T47D (cell line): ENCODE measurements at places on chromosomes 2 and 18.

DNA sequence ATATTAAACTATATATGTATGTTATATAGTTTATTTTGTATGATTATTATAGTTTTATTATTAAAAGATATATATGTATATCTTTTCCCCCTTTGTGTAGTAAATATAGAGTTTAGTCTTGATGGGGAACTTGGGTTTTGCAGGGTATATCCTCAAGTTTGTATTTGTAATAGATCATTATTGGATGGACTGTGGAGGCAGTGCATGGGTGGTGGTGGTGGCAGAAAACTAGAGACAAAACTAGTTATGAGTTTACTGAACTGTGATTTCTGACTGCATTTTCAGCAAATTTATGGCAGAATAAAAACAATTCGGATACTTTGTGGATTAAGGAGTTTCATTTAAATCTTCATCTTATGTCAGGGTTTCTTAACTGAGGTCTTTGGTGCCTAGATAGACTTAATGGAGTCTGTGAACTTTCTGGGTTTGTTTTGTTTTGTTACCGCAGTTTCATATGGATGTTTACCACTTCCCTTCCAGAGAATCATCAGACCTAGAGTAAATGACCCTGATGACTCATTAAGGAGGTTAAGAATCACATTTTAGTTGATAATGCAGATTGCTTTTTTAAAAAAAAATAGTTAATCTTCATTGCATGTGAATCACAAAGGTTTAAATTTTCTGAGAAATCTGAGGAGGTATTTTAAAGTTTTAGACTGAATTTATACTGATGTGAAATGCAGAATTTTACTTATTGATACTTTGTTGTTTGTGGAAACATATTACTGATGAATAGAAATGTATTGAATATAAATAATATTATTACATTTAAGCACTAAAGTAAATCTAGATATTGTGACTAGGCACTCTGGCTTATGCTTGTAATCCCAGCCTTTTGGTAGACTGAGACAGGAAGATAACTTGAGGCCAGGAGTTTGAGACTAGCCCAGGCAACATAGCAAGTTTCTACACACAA, 14.5 kb downstream of the EPC2 start:
- DNase-seq, result no peak

- peak; percentile 19 for DNase-seq
These were observed at the start of gene CAVIN2 for GRCh38 chr2:191846515-191847476. Gene CAVIN2, minus strand, starts transcription at chr2:191847088. Its CDS starts 163 bp downstream, at chr2:191846925.

GRCh38 chr2:189486237-189486770, 45.0 kb downstream of the WDR75 start:
- DNase-seq, result no peak

DNA sequence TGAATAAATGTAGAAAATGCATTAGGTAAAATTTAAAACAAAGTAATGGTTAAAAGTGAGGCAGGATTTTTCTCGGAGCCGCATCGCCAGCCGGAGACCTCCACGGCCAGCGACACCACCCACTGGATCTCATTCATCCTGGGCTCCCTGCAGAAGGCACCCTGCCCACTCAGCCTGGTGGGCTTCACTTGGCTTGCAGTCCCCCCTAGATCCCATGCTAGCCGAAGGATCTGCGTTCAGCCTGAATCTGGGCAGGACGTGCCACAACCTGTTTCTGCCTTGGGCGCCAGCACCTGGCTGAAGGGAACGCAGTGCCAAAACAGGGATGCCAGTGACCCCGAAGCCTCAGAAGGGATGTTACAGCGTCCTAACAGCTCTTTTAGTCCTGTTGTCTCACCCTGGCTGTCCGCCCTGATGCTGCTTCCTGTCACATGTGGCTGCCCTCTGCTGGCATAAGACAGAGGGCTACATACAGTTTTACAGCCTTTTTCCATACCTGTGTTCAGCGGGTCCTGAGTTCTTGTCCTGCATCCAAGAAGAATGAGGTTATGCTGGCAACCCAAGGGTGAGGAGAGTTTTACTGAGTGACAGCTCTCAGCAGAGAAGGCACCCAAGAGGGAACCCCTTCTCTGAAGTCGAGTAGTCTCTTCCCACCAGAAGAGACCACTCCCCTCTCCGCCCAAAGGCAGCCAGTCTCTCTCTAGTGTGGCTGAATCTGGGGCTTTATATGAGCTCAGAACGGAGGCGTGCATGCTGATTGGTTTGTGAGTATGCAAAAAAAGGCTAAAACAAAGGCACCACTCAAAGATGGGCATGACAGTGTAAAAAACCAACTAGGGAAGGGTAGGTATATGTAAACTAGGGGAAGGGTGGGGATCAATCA, 173.1 kb upstream of the GYPC start:
- DNase-seq, result peak; percentile 70

DNA sequence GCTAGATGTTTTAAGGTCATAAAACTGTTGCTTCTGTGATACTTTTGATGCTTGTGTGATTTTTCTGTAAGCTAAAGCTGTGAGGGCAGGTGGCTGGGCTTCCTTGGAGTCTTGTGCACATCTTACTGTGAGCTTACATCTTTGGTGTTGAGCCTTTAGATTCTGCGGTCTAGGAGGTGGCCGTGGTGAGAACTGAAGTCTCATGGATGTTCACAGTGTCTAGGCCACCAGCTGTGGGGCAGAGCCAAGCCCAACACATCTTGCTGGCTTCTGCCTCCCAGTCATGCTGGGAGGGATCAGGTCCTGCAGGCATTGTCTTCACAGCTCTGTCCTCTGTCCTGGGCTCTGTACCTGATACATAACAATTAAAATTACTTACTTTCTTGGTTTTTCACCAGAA, 219.7 kb upstream of the HS6ST1 start:
- no peak for DNase-seq

- no peak for DNase-seq
These were observed 28.0 kb downstream of the SRSF7 start for GRCh38 chr2:38723173-38723572.

GRCh38 chr2:195498176-195498575, 158.8 kb upstream of the SLC39A10 start:
- DNase-seq, result no peak

DNA sequence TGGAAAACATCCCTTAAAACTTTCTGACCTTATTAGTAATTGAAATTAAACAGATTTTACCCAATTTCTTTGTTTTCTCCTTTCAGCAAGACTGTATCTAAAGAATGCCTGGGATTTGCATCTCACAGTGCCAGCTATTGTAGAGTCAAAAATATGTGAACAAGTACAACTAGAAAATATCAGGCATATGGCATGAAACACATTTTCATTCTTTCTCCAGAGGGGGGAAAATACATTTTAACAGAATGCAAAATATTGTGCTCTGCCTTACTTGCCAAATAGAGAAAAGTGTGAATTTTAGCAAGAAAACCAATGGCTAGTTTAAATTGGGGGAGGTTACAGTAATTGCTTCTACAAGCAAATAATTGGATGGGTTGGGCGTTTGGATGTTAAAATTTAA, 366.6 kb upstream of the FIGN start:
- no peak for DNase-seq

GRCh38 chr2:80670763-80671162, 366.2 kb upstream of the LRRTM1 start:
- DNase-seq, result no peak

GRCh38 chr2:229388731-229389130, 117.6 kb upstream of the PID1 start:
- DNase-seq, result no peak

DNA sequence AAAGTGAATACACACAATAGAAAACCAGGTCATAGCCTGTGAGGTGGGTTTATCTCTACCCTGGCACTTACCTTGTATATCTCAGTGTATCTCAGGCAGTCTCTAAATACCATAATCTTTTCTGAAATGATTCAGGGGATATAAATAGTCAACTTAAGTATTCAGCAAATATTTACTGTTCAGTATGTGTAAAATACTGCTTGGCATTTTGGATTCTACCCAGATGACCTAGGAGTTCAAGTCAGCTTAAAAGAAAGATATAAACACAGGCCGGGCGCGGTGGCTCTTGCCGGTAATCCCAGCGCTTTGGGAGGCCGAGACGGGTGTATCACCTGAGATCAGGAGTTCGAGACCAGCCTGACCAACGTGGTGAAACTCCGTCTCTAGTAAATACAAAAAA, 23.8 kb downstream of the GRHL1 start:
- DNase-seq, result no peak

DNA sequence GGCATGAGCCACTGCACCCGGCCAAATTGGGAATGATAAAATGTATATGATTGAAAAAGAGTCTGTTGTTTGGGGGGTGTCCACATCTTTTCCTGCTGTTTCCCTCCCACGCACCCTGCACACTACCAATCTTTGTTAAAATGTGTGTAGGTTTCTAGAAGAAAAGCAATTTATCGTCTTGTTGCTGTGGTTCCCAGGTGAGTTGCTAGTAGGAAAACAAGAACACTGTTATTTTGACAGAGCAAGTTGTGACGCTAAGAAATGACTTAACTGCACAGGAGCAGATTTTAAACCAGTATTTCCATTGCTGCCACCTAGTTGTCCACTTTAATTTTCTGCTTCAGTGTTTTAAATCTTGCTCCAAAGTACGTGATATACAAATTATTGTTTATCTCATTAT, 21.0 kb upstream of the USP14 start:
- no peak for DNase-seq

- DNase-seq, result peak; percentile 68
These were observed 16.4 kb downstream of the MAP3K19 start for GRCh38 chr2:135030826-135031225.

DNA sequence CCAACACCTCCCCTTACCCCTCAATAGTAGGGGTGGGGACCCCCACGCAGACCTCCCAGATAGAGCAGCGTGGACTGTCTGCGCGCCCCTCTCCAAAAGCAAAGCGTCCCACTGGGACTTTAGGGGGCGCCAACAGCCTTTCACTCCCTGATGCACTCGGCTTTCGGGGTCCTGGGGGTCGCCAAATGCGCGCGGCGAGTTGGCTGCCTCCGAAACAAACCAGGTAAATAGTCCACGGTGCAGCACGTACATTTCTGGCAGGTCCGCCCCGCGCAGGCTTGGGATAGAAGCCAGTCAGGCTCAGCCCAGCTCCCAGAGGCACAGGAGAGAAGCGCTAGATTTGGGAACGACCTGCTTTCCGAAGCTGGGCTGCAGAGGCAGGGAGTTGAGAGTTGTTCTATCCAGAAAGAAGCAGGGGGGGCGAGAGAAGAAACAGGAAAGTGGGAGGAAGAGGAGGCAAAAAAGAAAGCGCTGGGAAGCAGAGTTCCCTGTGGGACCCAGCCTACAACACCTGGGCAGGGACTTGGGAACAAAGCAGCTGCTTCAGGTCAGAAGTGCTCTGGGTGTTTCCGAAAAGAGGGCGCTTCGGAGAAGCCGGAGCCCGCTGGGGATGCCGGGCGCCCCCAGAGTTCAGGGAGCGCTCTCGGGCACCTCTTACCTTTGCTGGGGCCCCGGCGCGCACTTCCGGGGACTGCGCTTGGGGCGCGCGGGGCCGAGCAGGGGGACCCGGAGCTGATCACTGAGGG, 544 bp downstream of the EVA1A start:
- peak; percentile 32 for DNase-seq

GRCh38 chr2:131572175-131572574, 44.5 kb downstream of the CCDC74A start:
- DNase-seq, result no peak

DNA sequence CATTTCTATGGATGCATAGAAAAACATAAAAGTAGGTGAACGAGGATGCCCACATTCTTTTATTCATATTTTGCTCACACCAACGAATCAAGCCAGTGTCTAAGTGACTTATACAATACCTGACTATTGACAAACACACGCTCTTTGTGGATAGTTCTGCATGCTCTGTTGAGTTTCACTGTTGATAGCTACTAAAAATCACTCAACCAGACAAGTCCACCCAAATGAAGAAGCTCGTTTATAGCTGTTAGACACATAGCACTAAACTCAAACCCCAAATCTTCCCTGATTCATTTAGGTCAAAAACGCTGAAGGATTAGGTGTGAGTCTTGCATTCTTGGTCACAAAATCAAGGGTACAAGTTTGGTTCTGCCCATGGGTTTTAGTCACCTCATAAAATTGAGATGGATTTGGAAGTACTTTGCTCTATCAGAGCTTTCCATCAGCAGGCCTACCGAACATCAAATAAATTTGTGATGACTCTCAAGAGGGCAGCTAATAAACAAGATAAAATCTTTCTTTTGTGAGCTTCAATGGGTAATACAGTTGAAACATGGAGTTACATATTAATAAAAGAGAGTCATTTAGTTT, 92.7 kb upstream of the ETAA1 start:
- DNase-seq, result no peak

- DNase-seq, result no peak
These were observed 41.7 kb downstream of the SUMO1 start for GRCh38 chr2:202196727-202197126.

GRCh38 chr2:98582523-98582922, 25.8 kb downstream of the COA5 start:
- no peak for DNase-seq

- no peak for DNase-seq
These were observed 34.0 kb upstream of the MREG start for GRCh38 chr2:216047397-216047796.

GRCh38 chr2:88746929-88747490, 55.5 kb downstream of the RPIA start:
- DNase-seq, result no peak

DNA sequence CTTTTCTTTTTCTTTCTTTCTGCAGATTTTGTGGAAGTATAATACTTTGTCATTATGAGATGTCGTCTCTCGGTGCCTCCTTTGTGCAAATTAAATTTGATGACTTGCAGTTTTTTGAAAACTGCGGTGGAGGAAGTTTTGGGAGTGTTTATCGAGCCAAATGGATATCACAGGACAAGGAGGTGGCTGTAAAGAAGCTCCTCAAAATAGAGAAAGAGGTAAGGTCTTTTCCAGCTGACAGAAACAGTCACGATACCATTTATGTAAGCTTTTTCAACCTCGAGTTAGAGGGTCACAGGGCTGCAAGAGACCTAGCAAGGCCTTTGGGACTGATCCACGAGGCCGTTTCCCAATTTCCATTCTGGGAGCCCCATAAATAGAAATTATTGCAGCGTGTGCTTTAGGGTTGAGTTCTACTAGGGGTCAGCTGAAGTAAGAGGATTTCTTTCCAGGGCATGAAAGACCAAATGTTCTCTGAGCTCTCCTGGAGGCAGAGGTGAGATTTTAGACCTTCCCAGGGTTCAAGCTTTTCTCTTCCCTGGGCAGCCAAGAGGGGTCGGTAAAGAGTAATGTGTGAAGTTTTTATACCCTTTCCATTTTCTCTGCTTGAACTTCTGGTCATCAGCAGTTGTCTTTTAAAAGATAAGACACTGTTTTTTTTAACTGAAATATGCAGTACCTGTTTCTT, 15.5 kb downstream of the MAP3K20 start:
- no peak for DNase-seq

DNA sequence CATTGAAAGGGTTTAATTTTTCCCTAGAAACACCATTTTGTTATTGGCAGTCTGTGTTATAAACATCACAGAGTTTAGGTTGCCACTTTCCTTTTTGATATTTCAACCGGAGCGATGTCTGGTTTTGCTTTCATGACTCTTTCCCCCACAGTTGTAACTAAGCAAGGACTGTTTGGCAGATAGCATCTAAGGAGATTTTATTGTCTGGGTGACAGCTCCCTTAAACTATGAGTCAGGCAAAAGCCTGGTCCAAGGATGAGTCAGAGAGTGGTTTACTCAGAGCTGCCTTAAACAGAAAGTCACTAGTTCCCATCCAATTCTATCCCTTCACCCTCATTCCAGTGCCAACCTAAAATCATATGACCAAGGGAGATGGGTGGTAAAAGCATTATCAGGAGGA, 341.6 kb upstream of the VWC2L start:
- DNase-seq, result peak; percentile 3
